ENCODE measurements at places on chromosomes 3 and 15.

GRCh38 chr3:195162033-195162669 is 108.8 kb downstream of the XXYLT1 start:
- no peak for DNase-seq

DNA sequence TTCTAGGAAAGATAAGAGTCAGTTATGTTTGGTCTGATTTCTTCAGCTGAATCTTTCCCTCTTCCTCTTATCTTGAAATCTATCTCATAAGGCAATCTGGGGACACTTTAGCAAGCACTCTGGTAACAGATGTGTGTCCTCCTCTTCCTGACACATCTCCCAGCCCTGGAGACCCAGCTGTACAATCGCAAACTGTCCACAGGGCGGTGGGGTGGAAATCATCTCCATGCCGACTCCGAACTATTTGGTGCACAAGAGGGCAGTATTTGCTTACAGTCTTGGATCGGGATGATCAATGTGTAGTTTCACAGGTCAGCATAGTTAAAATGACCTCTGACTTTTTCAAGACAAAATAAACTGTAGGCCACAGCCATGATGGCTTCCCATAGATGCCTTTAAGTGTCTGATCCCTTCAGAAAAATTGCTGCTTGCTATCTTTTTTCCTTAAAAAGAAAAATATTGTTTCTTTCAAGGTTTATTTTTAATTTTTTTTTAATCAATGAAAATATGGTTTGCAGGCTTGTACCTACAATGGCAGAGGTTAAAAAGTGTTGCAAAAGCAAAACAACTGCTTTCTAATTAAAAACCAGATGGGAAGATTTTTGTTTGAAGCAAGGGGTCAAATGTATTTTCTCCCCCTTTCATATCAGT is 17.7 kb downstream of the EEFSEC start:
- DNase-seq: peak; percentile 11

DNA sequence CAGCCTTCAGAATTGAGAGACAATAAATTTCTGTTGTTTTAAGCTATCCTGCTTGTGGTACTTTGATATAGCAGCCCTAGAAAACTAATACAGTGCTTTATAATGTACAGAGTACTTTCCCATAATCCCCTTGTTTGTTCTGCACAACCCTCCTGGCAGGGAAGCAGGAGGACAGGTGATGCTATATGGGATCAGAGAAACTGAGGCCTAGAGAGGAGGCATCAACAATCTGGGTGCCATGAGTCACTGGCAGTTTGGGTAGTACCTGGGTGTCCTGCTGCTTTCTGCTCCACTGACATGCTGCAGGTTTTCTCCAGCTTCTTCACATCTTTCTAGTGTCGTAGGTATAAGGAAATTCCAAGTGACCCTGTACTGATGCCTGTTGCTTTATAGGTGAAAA is 55.0 kb downstream of the CTDSPL start:
- DNase-seq: no peak

DNA sequence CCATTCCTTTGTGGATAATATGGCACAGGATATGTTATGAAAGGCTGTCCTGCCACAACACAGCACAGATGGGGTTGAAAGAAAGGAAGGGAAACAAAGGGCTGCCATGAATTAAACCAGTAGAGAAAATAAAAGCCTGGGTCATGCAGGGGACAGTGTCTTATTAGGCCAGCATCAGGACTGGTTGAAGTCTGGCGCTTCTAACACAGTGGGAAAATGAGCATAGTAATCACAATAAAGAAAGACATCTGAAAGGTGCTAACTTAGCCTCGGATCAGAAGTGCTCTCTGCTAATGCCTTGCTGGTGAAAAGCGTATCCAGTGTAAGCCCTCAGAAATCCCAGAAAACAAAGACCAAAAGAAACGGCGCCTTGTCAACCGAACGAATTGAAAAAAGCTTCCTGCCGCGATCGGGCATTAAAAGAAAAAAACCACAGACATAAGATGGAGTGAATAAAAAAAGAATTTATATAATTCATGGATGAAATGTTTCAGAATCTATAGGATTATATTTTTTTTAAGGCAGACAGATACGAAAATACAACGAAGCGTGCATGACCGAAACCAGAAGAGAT is 566 bp upstream of the MKRN3 start:
- peak; percentile 38 for DNase-seq

Data from SHP77 treated with DMSO at 0.1 percent for 48 hours (cell line).